HS-5 (cell line): ENCODE measurements at places on chromosomes 2 and 18.

- DNase-seq = peak; percentile 41
Observed at GRCh38 chr2:55718165-55719008, 24.7 kb upstream of the PNPT1 start.

DNA sequence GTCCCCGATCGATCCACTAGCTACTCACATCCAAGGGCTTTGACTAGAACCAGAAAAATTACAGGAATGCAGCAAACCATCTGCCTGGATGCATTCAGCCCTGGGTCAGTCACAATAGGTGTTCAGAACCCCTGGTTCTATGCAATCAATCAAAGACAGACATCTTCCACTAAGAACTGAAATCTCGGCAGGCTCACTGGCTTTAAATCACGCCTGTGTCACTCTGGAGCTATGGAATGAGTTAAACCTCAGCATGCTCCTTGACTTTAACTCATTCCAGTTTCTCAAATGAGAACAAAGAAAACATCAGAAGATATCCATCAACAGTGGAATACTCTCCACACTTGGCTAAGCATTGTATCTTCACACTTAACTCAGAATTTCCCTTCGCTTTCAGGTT, 68.1 kb upstream of the SPTBN1 start:
- DNase-seq = no peak

DNA sequence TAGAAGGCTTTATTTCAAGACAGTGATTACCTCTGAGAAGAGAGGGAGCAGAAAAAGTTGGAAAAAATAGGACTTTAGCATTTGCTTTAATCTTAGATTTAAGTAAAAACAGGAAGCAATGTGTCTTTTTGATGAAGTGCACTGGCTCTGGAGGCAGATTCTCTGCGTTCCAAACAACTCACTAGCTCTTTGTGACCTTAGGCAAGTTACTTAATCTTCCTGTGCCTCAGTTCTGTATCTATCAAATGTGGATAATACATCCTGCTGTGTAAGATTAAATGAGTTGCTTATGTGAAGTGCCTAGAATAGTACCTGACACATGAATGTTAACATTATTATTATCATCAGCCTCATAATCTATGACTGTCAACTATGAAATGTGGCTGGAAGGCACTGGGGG, 42.3 kb downstream of the RPRD1A start:
- no peak for DNase-seq

DNA sequence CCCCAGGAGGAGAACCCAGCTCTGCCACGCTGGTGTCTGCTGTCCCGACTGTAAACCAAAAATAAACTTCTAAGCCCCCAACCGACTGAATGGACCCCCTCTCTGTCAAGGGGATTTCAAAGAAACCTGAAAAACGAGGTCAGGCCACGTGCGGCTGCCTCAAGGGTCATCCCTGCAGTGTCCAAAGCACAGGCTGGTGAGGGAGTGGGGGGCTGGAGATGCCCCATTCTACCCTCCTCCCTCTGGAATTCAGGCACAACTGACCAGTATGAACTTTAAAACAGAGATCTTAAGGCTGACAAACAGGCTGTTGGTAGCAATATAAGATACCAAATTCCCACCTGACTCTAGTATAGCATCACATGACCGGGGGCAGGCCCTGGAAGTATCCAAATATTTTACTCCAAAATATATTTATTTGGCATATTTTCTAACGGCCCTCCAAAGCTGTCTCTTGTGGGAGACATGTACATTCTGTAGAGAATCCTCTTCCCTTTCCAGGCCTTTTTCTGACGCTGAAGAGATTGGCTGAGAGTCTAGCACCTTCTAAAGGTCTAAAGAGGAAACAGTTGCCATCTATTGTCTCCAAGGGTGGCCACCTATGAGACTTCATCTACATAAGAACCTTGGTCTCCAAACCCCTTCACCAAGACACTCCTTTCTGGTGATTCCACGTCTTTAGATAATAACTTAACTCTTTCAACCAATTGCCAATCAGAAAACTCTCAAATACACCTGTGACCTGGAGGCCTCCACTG, 40.4 kb upstream of the CTDP1 start:
- DNase-seq = no peak

DNA sequence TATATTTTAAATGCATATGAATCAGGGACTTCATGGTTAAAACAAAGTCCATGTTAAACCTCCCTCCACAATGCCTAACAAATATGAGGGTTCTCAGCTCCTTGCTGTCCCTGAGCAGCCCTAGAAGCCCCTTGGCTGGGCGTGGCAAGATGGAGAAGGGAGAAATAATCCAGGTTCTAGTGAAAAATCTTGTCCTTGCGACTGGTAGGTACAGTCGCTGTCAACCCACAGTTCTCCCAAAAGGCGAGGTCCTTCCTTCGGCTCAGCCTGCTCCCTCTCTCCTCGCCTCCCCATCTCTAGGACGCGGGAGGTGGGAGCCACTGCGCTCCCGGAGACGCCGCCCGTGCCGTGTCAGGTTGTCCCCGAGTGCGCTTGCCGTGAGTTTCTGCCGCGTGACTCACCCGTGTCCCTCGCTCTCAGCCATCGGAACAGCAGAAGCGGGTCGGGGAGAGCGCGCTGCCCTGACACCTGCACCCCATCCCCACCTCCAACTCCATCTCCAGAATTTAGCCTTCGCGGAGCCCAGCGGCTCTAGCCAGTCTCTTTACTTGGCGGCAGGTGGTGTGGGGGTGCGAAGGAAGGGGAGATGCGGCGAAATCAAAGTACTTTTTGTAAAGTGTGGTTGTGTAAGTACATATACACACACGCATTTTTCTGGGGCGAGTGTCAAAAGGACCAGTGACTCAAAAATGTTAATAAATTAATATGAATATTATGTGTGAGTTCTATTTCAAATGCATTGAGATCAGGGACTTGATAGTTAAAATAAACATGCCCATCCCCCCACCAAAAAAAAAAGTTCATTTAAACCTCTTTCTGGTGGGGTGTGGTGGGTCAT, 65.1 kb upstream of the TMEM17 start:
- DNase-seq = no peak

DNA sequence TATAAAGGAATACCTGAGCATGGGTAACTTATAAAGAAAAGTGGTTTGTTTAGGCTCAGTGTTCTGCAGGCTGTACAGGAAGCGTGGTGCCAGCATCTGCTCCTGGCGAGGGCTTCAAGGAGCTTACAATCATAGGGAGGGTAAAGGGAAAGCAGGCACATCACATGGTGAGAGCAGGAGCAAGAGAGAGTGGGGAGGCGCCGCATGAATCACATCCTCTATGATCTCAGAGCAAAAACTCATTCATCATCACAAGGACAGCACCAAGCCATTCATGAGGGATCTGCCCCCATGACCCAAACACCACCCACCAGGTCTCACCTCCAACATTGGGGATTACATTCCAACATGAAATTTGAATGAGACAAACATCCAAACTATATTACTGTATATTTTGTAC, 32.5 kb downstream of the R3HDM1 start:
- peak; percentile 14 for DNase-seq

GRCh38 chr2:19937004-19937403, 35.2 kb upstream of the TTC32 start:
- DNase-seq = no peak

GRCh38 chr18:32049393-32050171, 31.0 kb downstream of the RNF125 start:
- peak; percentile 10 for DNase-seq

DNA sequence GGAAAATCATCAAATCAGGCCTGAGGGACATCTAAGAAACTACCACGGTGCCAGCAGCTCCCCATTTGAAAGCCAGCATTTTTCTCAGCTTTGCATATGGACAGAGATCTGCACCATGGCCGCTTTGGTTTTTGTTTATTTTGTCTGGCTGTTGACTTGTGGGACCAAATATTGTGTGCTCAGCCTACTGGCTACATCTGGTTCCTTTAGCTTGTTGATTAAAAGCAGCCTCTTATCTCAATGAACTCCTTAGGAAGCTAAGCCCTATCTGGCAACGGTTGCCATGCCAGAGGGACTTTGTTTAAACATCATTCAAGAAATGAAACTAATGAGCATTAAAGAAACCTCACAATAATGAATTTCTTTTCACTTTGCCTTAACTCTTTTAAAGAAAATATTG, 32.4 kb upstream of the CCDC150 start:
- no peak for DNase-seq

- DNase-seq = no peak
Observed at GRCh38 chr18:30234755-30235154, 807.8 kb downstream of the DSC3 start.

DNA sequence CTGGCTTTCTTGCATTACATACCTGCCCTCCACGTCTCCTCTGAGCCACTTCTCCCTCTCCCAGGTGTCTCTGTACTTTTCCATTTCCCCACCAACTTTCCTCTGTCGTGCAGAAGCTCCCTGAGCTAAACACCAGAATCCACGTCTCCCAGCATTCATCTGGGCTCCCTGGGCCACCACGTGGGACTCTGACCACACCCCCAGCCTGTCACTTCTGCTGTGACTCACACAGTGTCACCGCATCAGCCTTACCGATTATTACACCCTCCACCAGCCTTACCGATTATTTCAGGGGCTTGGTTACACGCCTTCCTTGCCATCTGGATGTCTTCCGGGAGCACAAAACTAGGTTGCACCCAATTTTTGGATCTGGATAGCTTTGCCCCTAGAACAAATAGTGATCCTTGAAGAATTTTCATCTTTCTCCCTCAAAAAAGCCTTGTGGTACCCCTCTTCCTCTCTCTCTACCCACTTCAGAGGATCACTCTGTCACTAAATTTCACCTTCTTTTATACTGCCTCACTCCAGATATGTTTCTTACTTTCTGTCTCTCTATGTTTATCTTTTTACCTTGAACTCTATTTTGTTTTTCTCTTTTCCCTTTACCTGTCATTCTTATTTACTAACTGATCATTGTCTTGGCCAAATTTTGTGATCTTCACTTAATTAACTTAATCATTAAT, 136.9 kb upstream of the CAB39 start:
- no peak for DNase-seq

- no peak for DNase-seq
Observed at GRCh38 chr2:12883906-12884305, 167.2 kb downstream of the TRIB2 start.

GRCh38 chr2:238103465-238104225, 3.5 kb downstream of the ESPNL start:
- DNase-seq = no peak

- no peak for DNase-seq
Observed at GRCh38 chr2:78839259-78839658, 186.2 kb upstream of the REG3G start.

DNA sequence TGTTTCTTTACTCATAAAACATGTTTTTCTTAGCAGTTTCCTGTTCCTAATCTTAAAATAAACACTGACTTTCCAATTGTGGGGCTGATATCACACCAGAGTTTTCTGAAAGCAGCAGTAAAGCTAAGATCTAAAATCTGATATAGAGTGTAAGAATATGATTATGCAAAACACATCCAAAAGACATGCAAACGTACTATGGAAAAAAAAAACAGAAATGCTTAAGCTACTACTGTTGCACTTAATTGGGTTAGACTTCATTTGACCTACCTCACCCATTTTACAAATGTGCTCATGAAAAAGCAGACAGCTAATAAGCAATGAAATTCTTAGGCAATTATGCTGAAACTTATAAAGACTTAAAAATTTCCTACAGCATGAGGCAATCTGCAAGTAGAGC, 10.5 kb downstream of the CYTIP start:
- DNase-seq = no peak

DNA sequence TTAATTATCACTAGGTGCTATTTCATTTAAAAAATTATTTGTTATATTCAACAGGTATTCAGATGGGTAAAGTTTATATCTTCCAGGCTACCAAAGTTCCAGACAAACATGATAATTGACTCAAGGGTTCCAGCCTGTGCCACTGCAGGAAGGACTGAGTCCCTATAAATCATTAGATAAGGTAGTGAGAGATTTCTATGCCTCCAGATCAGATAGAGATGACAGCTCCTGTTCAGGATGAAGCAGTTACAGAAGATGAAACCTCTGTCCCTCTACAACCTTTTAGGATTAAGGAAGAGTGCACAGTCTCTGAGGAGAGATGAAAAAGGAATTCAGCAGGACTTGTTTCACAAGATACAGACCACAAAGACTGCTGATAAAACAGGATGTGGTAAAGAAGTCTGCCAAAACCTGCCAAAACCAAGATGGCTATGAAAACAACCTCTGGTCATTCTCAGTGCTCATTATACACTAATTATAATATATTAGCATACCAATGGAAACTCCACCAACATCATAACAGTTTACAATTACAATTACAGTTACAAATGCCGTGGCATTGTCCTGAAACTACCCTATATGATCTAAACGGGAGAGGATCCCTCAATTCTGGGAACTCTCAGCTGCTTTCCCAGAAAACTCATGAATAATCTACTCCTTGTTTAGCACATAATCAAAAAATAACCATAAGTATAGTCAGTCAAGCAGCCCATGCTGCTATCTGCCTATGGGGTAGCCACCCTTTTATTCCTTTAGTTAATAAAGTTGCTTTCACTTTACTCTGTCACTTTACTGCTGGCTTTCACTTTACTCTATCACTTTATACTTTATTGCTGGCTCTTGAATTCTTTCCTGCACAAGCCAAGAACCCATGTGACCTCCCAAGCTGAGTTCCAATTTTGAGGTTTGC, 288.5 kb downstream of the PDE11A start:
- DNase-seq = peak; percentile 66

DNA sequence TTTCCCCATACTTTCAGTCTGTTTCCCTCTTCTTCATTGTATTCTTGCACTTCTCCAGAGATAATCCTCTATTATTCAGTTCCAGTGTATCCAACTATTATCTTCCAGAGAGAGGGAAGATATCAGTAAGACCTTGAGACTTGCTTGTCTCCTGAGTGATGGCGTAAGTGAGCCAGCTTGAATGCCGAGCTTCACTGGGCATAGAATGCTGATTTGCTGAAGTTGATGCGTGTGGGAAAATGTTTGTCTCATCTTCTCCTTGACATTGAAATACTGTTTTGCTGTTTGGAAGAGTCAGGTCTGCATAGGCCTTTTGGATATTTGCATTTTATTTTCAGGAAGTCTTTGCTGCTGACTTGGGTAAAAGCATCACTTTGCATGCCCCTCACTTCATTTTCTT, 41.1 kb upstream of the MGAT5 start:
- DNase-seq = no peak

DNA sequence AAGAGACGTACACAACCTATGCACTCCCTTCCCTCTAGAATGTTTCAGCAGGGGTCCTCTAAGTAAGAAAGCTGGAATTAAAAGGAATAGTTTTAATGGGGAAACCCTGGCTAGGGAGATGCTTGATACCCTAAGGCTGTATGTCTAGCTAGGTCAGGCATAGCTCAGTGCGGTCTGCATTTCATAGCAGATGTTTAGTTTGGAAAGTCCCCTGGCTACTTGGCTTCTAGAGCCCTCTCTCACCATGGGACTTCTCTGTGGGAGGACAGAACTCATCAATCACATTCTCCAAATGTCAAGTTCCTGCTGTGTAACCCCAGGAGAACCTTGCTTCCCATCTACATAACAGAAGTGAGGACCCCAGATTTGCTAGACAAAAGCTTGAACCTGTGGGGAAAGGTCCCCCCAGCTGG, 24.1 kb upstream of the ANXA4 start:
- no peak for DNase-seq

- peak; percentile 13 for DNase-seq
Observed at GRCh38 chr18:68387246-68387645, 327.7 kb downstream of the TMX3 start.
